Esophagus squamous epithelium (tissue), 5 donors: ENCODE measurements at places on chromosomes 2 and 18.

- DNase-seq, result no peak
These were observed 165.6 kb downstream of the MREG start for GRCh38 chr2:215847718-215848117.

GRCh38 chr2:187548656-187549055 is 5.6 kb downstream of the TFPI start:
- DNase-seq, result no peak

DNA sequence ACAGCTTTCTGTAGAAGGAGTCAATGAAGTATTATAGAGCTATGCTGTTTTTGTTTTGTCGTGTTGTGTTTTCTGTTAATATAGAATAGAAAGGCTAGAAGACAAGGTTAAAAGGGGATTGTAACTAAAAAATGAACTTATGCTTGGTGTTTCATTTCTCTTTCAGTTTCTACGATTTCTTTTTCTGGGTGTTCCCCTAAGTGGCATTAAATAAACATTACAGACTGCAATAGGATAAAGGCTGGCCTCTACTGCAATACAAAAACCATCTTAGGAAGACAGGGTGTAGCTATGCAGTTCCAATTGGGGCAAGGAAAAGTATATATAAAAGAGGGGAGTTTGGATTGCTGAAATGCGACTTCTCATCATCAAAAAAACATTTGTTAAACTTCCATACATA is 1609.7 kb upstream of the ACVR2A start:
- no peak for DNase-seq

GRCh38 chr18:49846361-49846662 is 33.0 kb upstream of the ACAA2 start:
- DNase-seq, result no peak

DNA sequence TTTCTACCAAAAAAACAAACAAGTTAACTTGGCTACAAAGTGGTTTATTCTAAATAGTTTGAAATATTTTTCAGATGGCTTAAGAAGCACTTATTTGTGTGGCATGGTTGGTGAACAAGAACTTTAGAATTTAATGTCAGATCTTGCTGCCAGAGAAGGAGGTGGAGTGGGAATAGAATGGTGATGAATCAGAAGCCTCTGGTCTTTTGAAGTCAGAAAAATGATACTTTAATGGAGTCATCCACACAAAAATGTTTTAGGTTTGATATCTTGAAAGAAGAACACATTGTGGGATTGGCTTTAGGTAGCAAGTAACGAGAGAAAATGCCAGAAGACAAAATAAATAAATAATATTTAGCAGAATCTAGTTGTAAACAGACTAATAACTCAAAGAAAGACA is 243.1 kb upstream of the FANCL start:
- DNase-seq, result no peak

DNA sequence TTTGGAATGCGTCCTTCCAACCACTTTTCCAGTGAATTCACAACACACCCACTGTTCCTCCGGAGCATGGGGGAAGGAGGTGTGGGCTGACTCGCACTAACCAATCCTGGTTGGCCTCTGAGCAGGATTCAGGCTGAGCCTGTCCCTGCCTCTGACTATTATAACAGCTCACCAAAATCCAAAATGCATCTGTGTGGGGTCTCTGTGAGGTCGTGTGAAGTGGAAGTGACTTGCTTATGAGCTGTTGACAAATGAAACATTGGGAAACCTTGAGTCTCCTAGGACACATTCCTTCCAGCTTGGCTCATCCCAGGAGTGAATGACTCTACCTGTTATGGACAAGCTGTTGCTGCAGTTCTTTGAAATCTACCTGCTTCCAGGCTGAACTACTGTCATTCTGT is 1.5 kb downstream of the CIDEA start:
- no peak for DNase-seq

- DNase-seq, result no peak
These were observed 8.9 kb upstream of the RNF144A start for GRCh38 chr2:6908291-6908690.

GRCh38 chr2:31109633-31110192 is 28.5 kb downstream of the GALNT14 start:
- no peak for DNase-seq

DNA sequence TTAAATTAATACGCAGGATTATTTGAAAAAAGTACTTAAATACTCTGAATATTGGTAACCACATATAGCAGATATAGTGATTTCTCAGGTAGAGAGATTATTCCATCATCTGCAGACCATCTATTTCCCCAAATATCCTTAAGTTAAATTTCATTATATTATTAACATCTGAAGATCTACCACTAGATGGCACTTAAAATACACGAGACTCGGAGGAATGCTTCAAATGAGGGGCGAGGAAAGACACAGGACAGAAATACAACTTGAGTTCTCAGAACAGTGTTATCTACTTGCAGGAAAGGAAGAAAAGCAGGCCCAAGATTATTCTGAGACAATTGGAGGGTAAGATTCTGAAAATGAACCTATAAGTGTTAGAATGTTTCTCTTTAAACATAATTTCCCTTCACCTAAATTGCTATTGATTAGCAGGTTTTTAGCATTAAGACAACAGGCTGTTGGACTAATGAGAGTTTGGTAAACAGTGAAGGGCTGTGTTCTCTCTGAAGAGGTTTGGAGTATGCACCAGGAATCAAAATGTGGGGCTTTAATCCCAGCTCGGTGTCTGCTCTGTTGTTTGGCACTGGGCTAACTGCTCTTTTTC is 76.9 kb upstream of the GCFC2 start:
- DNase-seq, result no peak

GRCh38 chr2:45074713-45075112 is 65.5 kb upstream of the SIX2 start:
- no peak for DNase-seq

GRCh38 chr2:84953535-84953934 is 17.4 kb upstream of the KCMF1 start:
- DNase-seq, result no peak

GRCh38 chr2:28004086-28004485 is 113.6 kb downstream of the BABAM2 start:
- DNase-seq, result no peak

DNA sequence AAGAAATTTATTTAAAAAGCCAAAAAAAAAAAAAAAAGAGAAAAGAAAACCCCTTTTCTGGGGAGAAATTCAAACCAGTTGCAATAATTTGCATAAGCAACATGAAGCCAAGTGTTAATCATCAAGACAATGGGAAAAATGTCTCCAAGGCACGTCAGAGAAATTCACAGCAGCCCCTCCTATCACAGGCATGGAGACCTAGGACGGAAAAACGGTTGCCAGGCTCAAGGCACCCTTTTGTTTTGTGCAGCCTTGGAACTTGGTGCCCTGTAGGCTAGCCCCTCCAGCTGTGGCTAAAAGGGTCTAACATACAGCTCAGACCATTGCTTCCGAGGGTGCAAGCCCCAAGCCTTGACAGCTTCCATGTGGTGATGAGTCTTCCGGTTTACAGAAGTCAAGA is 509.2 kb upstream of the SOX11 start:
- DNase-seq, result no peak

DNA sequence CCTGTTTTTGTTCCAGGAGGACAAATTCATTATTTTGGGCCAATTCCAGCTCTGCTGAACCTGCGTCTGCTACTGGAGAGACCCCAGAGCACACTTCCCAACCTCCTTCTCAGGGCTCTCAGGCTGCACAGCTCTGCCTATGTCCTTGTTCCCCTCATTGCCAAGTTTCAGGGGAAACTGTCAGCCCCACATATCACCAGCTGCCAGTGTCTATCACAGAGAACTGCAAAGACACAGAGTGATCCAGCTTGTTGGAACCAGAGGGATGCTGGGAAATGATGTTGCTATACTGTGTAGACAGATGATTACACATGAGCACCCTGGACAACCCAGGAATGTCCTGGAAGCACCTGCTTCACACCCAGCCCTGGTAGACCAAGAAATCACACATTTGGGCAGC is 67.4 kb upstream of the TMEM247 start:
- no peak for DNase-seq

- no peak for DNase-seq
These were observed 4.8 kb upstream of the PARD6G start for GRCh38 chr18:80252136-80252535.

DNA sequence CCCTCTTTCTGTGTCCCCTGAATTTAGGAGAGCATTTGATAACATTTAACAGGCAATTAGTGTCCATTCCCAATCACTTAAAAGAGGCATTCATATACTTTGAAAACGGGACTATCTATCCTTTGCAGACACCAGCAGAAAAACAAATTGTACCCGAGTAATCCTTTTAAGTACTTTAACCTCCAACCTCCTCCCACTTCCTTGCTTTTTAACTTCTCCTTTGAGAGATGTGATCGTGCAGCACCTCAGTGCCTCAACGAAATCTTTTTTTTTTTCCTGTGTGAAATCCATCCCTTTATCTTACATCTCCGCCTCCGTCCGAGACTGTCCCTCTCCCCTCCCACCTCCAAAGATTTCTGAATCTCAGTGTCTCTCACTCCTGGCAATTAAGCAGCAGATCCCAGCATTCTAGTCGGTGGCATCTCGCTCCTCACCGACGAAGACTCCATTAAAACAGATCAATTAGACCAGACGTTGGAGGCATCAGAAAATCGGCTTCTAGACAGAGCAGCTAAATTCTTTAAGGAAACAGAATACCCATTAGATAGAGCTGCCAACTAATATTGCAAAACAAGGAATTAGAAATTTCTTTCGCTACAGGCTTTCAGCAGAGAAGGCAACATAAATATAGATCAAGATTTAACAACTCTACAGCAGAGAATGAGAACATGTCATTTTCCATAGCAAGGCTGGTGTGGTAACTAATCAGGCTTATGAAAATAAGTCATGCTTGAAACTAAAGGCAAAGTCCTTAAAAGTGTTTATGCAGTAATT is 1.9 kb upstream of the TMEFF2 start:
- DNase-seq, result no peak

DNA sequence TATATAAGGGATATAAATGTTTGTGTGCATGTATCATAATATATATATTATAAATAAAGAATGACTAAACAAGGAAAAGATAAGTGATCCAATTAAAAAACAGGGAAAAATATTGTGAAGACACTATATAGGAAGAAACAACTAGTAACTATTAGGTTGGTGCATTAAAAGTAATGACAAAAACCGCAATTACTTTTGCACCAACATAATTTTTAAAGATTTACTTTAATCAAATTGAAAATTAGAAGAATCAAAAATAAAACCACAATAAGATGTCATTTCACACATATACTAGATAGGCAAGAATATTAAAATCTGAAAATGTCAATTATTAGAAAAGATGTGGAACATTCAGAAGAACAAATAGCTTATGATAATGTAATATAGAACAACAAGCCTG is 595.9 kb downstream of the KCNJ3 start:
- no peak for DNase-seq

GRCh38 chr2:222778400-222778799 is 82.4 kb upstream of the ACSL3 start:
- DNase-seq, result no peak

GRCh38 chr2:146734042-146734820 is 1110.6 kb upstream of the ACVR2A start:
- DNase-seq, result no peak

GRCh38 chr2:46576875-46577274 is 97.5 kb downstream of the TMEM247 start:
- no peak for DNase-seq

DNA sequence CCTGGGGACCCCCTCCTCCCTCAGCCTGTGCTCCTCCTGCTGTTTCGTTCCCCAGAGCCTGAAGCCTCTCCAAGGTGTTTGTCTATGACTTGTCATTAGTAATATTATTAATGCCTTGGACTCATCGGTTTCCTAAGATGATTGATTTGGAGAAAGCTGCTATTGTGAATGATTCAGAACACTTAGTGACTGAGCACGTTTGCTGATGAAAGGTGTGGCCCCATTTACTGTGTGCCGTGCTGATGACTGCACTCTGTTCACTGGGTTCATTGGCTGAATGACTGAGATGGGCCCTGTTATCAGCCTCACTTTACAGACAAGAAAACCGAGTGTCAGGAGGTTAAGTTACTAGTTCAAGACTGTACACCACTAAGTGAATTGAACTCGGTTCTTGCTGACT is 111.4 kb downstream of the SPP2 start:
- no peak for DNase-seq

GRCh38 chr2:66567729-66568128 is 132.8 kb downstream of the MEIS1 start:
- no peak for DNase-seq

DNA sequence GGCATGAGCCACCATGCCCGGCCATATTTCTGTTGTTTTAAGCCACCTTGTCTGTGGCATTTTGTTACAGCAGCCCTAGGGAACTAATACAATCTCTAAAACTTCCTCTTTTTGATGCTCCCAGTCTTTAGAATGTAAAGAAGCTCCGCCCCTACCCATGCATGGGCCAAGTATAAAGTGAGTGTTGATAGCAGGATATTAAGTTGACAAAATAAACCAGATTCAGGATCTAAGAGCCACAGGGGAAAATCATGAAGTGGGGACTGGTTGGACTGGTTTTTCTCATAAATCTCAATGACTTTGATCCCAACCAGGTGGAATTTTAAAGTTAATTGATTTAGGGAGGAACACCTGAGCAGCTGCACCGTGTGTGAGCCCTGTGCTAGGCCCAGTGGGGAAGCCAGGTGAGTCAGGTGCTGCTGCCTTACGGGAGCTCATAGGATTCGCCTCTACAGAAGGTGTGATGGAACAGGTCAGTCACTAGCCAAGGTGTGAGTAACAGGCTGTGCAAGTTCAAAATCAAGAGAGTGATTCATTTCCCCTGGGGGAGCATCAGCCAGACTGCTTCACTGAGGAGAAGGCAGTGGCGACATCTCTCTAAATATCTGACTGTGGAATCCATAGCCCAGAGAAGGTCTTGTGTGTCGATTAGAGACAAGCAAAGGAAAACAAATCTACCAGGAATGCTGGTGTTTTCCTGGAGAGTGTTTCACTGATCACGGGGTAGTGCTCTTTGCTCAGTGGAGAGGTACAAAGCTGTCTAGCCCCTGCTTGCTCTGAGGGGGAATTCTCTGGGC is 63.0 kb upstream of the MSH2 start:
- no peak for DNase-seq

DNA sequence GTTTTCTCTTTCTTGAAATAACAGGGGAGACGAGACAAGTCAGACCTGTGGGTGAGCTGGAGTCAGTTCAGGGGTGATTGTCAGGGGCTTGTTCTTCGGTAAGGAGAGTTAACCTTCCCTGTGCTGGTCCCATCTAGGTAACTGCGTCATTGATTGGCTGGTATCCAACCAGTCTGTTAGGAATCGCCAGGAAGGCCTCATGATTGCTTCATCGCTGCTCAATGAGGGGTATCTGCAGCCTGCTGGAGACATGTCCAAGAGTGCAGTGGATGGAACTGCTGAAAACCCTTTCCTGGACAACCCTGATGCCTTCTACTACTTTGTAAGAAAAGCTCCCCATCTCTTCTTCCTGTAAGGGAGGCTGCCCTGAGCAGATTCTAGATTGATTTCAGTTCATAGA is 21.3 kb downstream of the PLEK start:
- DNase-seq, result no peak
